Lung microvascular endothelial cell (primary cell): ENCODE measurements at places on chromosomes 7 and 10.

- DNase-seq = no peak
Observed at GRCh38 chr7:151682831-151683614, 163.3 kb upstream of the RHEB start.

DNA sequence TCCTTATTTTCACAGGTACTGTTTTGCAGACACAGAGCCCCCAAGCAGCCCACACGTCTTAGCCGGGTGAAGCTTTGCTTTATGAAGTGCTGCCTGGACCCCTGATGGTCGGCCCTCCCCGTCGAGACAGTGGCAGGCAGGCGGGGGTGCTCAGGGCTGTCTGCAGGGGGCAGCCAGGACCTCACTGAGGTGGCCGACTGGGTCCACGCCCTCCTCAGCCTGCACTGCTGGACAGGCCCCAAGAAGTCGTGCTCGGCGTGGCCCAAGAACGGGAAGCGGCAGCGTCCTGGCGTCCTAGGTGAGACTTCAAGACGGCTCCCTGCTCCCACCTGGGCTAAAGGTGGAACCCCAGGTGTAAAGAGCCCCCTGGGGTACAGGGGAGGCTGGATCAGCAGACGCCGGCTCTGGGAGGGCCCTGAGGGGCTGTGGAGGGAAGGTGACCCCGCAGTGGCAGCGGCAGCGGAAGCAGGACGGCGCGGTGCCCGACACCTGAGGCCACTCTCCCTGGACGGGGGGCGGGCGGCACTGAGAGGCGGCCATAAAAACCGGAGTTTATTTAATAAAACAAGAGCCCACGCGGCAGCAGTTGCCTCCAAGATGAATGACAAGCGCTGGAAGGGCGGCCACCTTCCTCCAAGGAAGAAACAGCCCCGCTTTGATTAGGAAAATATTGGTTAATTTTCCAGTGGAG, 179.4 kb downstream of the ELFN1 start:
- no peak for DNase-seq

GRCh38 chr10:70123817-70124216, 8.8 kb downstream of the AIFM2 start:
- no peak for DNase-seq

DNA sequence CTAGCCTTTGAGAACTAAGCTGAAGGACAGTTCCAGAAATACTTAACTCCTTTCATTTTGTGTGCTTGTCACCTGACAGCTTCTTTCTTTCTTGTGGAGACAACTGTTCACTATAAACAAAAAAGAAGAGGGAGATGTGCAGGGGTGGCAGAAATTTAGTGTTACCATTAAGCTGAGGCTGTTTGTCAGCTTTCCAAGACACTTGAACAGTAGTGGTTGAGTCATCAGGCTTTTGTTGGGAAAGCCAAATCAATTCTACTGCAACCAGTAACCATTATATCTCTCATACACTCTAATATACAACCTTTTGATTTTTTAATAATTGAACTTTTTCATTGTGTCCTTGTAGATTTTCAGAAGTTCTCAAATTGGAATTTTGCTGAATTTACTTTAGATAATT, 75.3 kb downstream of the POLL start:
- no peak for DNase-seq

- peak; percentile 65 for DNase-seq
Observed at GRCh38 chr10:81874875-81875466, at the start of gene NRG3. Gene NRG3, plus strand, starts transcription at chr10:81875194.

- no peak for DNase-seq
Observed at GRCh38 chr7:155848691-155849669, 36.7 kb upstream of the SHH start.

GRCh38 chr10:127254276-127254675, 57.9 kb upstream of the INSYN2A start:
- DNase-seq = peak; percentile 51

DNA sequence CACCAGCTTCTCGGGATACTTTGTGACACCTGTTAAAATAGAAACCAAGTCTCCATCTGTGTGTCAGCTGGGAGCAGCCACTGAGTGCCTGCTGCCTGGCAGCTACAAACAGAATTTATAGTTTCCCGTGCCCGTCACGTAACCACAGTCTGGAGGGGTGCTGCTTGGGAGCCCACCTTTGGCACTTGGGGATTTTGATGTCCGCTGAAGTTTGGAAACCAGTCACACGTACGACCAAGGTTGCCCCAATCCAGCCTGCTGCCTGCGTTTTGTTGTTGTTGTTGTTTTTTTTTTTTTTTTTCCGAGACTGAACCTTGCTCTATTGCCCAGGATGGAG, 1.6 kb downstream of the TRRAP start:
- DNase-seq = no peak

DNA sequence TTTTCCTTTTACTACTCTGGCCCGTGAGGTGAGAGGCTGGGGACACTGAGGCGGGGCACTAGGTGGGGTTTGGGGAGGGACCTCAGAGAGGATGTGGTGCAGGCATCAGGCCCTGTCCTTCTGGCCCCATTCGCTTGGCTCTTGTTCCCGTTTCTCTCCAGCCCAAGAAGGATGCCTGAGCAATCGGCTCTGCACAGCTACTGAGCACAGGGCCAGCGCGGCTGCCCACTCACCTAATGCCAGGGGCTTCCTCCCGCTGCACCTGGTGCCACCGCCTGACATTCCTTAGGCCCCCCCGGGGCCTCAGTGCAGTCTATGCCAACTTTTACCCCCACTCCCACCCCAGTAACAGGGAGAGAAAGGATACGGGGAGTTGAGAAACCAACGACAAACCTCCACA, 12.5 kb downstream of the EMX2 start:
- no peak for DNase-seq

DNA sequence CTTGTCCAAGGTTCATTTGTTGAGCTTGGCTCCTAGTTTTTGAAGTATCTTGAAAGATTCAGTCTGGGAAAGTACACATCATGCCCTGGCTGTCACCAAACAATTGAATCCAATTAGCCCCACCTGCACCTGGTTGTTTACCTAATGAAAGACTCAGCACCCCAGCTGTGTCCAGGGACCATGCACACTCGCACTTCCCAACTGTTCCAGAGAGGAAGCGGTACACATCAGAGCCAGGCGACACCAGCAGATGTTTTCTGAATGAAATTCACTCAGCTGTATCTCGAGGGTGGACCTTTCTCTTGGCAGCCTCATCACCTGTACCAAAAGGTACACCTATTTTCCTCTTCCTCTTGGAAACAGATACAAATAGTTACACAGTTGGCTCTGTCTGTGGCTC, 216.4 kb upstream of the LRGUK start:
- no peak for DNase-seq

- DNase-seq = no peak
Observed at GRCh38 chr7:154912871-154913637, 89.9 kb downstream of the PAXIP1 start.

DNA sequence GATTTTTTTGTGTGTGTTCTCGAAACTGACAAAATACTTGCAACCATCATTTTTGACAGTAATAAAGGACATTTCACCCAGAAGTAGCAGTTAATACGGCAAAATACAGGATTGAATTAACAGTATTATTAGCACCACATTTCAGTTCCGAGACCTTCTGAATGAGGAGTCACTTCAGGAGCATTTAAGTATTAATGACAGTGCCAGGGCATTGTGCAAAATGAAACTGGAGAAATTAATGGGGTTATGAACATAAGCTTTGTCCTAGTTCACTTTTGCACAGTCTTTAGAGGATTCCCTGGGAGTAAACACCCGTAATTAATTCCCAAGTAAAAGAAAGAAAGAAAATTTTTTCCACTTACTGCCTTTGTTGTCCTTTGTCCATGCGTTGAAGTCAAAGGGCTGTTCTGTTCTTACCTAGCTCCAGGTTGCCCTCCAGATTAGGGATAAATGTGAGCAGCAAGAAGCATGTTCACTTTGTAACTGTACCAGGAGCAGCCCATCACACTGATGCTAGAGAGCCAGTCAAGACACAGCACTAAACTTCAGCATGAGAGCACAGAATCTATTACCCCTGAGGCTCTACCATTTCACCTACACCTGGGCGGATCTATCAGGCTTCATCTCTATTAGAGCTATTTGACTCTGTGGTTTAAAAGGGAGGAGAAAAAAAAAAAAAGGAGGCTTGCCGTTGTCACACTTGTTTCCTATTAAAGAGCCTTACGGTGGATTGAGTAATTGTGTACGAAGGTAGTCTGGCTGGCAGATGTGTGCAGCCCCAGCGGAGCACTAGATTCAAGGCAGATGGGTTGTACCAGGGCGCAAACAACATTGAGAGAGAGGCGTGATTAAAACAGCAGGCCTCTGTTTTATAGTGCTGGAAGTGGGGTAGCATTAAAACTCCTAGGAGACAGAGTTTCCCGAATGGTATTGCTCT, 297.8 kb upstream of the SEMA3A start:
- DNase-seq = no peak

DNA sequence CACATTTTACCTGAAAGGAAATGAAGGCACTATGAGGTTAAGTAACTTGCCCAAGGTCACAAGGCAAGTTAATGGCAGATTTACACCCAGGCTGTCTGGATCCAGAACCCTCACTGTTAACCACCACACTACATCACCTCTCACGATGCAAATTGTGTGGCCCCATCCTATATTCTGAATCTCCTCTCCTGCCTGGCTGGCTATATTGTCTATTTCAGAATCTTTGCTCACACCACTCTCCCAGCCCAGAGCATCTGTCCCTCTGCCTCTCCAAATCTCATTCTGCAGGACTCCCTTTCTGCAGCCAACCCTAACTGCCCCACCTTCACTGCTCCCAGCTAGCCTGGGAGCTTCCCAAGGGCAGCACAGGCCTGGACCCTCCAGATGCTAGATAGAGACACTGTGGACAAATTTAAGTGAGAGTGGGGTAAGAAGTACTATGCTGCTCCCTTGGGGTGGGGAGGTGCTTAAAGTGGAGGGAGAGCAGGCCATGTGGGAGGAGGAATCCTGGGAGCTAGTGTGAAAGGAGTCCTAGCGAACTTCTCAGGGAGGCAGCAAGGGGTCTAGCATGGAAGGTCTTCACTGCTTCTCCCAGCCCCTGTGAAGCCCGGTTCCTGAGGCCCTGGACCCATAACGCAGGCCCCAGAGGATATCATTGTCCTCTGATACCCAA, 786 bp downstream of the CUEDC2 start:
- no peak for DNase-seq

DNA sequence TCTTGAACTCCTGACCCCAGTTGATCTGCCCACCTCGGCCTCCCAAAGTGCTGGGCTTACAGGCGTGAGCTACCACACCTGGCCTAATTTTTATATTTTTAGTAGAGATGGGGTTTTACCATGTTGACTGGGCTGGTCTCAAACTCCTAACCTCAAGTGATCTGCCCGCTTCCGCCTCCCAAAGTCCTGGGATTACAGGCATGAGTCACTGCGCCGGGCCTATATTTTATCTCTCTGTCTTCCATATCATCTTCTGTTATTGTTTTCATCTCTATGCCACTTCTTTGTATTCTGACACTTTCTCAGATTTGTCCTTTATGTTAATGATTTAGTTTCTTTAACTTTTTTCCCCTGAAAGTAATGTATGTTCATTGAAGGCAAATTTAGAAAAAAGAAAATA, 55.0 kb upstream of the FMC1 start:
- DNase-seq = no peak

- peak; percentile 21 for DNase-seq
Observed at GRCh38 chr10:11874568-11875493, 51.7 kb downstream of the PROSER2 start.

- no peak for DNase-seq
Observed at GRCh38 chr10:48447356-48448215, 141.1 kb downstream of the MAPK8 start.

DNA sequence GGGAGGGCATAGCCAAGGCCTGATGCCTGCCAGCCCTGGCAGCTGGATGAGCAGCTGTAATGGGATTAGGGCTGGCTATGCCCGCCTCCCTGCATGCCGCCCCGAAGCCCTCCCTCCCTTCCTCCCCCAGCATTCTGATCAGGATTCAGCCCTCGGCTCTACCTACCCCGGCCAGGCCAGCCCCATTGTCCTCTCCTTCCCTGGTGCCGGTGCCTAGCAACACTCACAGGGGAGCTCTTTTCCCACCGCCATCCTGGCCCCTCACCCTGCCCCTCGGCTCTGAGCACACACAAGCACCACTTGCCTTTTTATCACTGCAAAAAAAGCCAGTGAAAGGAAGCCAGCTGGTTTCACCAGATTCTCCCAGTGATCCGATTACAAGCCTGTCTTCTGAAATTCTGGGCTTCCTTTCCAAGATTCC, 9.0 kb upstream of the ADCYAP1R1 start:
- DNase-seq = no peak

DNA sequence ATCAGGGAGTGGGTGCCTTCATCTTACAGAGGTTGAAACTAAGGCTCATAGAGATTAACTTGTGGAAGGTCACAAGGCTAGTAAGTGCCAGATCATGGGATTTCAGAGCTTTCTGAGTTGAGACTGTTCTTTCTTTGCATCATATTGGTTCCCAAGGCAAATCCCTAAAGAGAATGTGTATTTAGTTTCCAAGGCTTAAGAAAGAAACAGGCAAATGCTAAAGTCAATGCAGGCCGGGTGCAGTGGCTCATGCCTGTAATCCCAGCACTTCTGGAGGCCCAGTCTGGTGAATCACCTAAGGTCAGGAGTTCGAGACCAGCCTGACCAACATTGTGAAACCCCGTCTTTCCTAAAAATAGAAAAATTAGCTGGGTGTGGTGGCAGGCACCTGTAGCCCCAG, 19.8 kb downstream of the CDK1 start:
- no peak for DNase-seq

GRCh38 chr10:15744217-15744865, 24.6 kb upstream of the ITGA8 start:
- peak; percentile 77 for DNase-seq

DNA sequence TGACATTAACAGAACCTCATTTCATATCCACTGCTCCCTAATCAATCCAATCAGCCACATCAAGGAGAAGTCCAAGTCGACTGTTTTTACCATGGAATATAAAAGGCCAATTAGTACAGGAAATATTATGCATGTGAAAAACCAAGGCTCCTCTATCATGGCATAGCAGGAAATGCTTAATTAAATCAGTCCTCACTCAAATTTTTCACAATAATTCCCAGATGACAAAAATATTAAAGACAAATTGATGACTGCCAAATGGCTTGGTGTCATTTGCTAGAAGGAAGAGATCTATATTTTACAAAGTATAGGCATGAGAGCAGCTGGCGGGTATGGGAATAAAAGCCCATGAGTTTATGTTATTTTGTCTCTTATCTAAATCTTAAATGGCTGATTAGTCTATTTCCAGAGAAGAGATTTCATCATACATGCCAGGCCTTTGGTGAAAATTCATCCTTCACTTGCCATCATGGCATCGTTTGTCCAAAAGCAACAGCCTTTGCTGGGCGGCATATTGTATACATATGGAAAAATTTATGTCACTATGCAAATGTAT, 219.6 kb downstream of the DGKB start:
- no peak for DNase-seq

DNA sequence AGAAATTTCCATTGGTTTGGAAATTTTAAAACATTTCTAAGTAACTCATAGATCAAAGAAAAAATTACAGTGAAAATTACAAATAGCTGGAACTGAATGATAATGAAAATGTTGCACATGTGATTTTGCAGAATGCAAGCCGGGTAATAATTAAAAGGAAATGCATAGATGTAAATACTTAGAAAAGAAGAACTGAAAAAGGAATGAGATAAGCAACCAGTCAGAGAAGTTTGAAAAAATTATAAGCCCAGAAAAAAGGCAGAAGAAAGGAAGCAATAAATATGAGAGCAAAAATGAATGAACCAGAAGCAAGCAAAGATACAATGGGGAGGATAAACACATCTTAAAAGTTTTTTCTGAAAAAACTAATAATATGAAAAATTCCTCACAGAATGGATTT, 3.2 kb upstream of the TMEM273 start:
- DNase-seq = no peak

- peak; percentile 41 for DNase-seq
Observed at GRCh38 chr7:20200361-20200760, 16.8 kb downstream of the MACC1 start.
